Effector memory CD8-positive, alpha-beta T cell (primary cell): ENCODE measurements at places on chromosomes 6 and 20.
A peak's percentile ranks its signal among the peaks of the same experiment; 100 is the strongest.

GRCh38 chr6:151763938-151764680 lies 43.4 kb upstream of the ESR1 start:
- no peak for DNase-seq

GRCh38 chr6:89346433-89346832 lies 6.1 kb downstream of the UBE2J1 start:
- DNase-seq = no peak

DNA sequence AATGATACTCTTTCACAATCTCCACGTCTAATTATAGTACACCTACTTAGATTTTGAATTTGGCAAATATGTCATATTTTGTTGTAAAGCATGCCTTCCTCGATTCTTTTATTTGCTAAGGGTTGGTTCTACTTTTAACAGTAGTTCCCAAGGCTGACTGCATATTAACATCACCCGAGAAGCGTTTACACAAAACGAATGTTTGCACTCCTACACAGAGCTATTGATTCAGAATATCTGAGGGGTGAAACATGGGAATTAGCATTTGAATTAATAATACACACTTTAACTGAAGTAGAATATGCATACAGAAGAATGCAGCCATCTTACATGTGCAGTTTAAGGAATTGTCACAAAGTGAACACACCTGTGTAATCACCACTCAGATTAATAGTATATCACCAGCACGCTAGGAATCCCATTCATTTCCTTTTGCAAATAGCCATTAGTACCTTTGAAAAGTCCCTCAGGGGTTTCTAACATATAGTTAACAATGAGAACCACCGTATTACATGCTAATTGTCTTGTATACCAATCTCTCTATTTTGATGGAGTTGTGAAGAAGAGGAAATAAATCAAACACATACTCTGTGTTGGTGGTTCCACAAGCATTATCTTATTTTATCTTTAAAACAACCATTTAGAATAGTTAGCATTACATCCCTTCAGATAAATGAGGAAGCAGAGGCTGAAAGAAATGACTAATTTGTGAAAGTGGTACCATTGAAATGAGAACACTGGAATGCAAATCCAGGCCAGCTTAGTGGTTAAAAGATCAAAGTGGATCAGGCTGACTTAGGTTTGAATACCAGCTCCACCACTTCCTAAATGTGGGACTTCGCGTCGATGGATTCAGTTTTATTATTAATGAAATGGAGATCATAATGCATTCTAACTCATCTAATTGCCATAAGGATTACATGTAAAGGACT lies 317.6 kb downstream of the HDGFL1 start:
- no peak for DNase-seq

GRCh38 chr6:25953733-25954132 lies 8.9 kb upstream of the TRIM38 start:
- no peak for DNase-seq

GRCh38 chr6:10401632-10402223 lies 13.1 kb downstream of the TFAP2A start:
- no peak for DNase-seq

- no peak for DNase-seq
Measured at GRCh38 chr20:2794866-2795447, 5.5 kb downstream of the CPXM1 start.

GRCh38 chr6:67790569-67790968 lies 844.5 kb upstream of the ADGRB3 start:
- no peak for DNase-seq

- no peak for DNase-seq
Measured at GRCh38 chr6:111631903-111632460, 26.3 kb upstream of the TRAF3IP2 start.

GRCh38 chr6:34616227-34616585 lies 60.1 kb upstream of the SPDEF start:
- DNase-seq = no peak

DNA sequence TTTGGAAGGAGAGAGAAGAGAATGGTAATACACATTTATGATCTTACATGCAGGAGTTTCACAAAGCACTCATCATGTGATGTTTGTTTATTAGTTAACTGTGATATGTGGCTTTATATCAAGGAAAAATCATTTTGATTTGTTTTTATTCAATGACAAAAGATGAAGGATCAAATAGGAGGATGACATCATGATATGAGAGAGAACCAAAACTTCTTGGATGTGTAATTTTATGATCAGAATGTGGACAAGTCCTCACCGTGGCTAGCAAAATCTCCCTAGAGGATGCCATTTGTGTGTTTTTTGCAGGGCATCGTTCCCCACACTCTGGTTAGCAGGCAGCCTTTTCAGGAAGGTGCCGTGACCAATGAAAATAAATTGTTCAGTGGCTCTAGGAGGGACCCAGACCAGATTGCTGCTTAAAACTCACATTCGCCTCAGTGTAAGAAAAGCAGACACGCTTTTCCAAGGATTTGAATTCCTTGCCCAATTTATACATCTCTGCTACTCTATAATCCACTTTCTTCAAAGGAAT lies 552.7 kb downstream of the NKAIN2 start:
- DNase-seq = no peak

DNA sequence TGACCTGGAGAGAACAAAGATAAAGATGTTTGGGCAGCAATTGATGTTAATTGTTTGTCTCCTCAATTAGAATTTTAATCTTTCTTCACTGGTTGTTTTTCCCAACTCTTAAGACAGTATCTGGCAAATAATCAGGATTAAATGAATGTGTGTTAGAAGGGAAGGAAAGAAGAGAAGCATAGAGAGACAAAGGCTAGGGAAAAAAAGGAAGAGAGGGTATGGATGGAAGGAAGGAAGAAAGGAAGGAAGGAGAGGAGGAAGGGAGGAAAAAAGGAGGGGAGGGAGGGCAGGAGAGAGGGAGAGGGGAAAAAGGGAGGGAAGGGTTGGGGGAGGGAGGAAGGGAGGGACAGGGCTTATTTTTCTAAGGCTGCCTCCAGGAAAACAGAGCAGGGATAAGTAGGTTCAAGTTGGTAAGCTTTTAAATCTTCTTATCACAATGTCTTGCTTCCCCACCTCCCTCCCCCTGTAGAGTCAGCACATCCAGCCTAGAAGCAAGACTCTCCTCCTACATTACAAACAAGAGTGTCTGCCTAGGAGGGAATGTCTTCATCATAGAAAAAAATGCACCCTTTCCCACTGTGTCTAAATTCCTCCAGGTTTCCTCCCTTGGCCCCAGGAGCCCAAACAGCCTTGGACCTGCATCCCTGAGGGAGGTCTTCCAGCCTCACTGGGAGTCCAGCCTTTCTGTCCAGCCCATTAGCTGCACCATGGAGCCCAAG lies 447.8 kb upstream of the JARID2 start:
- no peak for DNase-seq

GRCh38 chr6:68497927-68498326 lies 137.2 kb upstream of the ADGRB3 start:
- DNase-seq = no peak

GRCh38 chr6:6614983-6615349 lies 26.4 kb downstream of the LY86 start:
- no peak for DNase-seq

DNA sequence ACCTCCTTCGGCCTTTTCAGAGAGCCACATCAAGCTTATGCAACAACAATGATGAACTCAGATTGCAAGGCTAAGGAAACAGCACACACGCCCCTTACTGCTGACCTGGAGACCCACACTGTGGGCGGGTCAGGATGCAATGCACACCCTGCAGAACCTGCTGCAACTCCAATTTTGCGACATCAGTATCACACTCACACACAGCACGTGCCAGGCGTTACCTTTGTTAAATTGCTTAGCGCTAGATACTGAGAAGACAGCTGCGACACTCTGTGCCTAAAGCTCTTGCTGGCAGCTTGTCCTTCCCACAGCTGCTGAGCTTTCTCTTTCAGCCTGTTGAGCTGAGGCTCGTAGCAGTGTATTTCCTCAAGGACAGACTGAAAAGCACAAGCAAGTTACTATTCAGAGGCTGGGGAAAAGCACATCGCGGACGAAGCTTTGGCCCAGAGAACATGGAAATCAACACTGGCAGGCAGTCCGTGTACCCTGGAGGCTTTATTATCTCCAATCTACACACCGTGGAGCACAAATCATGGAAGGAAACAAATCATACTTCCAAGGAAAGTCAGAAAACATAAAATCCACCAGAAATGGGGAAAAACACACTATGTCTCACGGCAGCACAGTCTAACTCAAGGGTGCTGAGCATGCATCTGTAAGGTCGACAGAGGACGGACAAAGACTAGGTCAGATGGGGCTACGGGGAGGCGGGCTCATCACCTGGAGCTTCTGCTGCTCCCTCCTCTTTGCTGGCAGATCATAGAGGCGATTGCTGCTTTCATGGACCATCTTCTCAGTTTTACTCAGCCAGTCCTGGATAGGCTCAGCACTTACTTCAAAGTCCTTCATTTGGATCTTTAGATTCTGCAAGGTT lies 268.2 kb downstream of the SYNE1 start:
- no peak for DNase-seq

DNA sequence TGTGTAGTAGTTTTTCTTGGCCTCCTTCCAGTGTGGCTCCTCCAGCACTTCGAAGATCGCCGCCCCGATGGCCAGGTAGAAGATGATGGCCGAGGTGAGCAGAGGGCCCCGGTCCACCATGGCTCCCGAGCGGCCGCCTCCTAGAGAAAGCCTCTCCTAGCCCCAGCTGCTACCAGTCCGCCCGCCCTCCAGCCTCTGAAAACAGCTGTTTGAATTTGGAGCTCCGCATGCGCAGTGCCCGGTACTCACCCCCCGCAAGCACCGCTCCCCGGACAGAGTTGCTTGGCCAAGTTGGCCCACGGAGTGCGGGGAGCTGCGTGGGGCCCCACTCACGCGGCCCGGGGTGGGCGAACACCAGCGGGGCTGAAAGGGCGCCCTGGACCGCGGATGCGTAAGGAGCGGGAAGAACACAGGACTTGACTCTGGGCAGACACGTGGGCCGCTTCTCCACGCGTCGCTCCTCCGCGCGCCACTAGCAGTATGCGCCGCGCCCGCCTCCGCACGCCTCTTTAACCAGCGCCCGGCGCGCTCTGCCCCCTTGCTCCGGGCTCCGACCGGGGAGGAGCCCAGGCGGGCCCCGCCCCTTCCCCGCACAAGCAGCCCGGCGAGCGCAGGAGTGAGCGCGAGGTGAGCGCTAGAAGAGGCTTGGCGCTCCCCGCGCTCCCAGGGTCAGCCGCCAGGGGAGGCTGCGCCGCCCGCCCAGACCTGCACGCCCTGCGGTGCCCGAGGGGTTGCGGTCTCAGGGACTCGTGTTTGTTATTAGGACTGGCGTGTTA lies at the start of gene KCNK5:
Gene KCNK5 (minus strand): TSS at position 484 of the 776 bp plus-strand sequence. CDS start 364 bp downstream, at position 120.
- DNase-seq = peak; percentile 61

DNA sequence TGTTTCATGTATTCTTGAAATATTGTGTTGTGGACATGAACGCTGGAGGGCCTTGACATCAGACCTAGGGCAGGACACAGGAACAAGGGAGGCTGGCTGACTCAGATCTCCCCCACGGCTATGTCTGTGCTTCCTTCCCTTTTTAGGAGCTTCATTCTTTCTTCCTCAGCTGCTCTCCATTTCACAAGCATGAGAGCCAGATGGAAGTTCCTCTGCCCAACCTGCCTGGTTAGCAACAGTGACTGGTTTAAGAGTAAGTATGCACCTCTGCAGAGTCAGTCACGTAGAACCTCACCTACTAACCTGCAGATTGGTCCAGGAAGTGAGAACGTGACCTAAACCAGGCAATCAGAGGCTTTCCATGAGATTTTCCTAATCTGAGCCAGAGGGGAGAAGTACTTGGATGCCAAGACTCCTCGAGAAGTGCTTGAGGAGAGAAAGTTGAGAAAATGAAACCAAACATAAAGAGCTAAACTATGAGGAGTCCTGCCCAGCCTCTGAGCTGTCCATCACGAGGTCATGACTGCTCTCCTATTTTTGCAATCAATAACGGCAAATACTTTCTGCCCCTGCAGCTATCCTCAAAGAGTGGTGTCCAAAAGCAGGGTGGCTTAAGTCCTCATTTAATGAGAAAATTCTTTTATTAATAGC lies 465.2 kb upstream of the CITED2 start:
- no peak for DNase-seq

DNA sequence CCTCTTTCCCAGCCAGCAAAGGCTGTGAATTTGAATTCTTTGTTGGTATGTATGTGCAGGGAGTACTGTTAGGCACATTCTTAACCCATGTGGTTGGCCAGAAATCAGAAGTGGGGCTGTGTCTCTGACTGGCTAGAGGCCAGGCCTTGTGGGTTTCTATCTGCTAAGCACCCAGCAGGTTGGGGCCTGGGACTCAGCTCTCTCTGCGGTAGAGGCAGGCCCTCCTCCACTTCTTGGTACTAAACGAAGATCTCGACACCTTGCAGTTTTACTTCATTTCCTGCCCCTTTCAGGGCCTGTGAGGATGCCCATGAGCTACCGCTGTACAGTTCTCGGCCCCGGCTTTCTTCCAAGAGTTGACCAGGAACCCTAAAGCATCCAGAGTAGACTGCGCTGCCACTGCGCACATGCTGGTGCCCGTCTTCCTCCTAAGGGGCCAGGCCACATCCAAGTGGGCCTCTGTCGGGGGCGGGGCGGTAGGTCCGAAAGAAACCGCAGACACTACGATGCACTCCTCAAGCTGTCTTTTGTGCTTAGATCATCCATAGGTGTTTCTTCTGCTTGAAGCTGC lies 51.1 kb downstream of the TCP11 start:
- DNase-seq = no peak

DNA sequence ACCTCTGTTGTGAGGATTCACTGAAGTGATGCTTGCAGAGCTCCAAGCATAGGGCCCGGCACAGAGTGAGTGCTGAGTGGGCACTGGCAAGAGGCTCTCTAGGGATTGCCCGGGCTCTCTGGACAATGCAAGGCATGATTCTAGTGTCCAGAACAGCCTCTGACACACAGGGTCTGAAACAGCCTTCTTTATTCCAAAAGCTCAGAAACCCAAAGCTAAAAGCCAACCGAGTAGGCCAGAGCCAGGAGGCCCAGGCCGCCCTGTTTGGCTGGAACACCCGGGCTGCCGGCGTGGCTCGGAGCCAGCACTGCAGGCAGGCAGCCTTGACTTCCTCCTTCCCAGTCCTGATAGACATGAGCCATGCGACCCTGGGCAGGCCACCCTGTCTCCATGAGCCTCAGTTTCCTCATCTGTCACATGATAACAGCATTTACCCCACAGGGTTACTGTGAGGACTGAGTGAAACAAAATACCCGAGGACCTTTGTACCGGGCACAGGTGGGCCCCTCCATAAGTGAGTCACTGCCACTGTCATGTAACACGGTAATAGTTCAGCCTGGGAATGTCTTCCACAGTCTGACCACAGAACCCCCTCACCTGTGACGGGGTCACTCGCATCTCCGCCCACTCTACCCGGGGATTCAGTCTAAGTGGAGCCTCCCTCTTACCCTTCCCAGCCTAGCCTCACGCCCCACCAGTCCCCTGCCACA lies 51.5 kb downstream of the PTPRT start:
- no peak for DNase-seq

GRCh38 chr6:6696867-6697531 lies 108.5 kb downstream of the LY86 start:
- no peak for DNase-seq

DNA sequence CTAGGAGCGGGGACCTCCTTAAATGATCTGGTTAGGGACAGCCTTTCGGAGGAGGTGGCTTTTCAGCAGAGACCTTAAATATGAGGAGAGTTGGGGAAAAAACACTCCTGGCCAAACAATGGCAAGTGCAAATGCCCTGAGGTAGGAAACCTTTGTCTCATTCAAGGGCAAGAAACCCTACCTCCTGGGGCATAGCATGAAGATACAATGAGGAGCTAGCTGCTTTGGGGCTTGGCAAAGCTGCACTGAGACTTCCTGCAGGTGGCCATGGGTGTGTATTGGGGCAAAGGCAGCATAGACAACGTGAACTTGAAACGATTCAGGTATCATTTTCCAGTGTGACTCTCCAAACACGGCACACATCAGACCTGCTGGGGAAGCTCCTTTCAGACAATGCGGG lies 30.7 kb downstream of the PMEPA1 start:
- no peak for DNase-seq
